ENCODE measurements at places on chromosomes 7 and 10.

DNA sequence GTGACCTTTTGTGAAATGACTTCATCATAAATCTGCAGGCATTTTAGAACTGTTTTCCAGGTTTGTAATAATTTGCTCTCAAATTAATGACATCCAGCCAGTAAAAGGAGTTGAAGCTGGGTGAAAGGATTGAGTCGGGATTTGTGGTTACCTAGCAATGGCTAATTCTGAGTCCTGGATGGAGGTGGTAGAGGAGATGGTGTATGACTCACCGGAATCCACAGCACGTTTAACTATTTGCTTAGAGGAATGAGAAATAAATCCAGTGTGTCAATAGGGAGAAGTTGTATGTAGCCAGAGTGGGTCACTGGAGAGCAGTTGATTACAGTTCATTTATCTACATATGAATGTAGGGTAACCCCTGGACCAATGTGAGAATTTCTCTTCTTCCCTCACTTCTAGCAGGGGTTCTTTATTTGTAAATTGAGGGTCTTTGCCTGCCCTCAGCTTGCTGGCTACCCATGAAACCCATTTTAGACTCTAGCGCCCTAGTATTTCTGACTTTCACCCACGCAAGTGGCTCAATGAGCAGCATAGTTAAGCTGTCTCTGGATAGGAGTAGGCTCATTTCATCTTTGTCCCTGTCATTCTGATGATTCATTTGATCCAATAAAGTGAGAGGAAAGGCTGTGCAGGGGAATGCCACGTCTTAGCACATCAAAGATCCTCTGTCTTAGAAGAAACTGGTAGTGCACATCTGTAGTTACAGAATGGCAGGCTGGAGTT is 547.8 kb downstream of the SORCS3 start:
- no peak for DNase-seq

DNA sequence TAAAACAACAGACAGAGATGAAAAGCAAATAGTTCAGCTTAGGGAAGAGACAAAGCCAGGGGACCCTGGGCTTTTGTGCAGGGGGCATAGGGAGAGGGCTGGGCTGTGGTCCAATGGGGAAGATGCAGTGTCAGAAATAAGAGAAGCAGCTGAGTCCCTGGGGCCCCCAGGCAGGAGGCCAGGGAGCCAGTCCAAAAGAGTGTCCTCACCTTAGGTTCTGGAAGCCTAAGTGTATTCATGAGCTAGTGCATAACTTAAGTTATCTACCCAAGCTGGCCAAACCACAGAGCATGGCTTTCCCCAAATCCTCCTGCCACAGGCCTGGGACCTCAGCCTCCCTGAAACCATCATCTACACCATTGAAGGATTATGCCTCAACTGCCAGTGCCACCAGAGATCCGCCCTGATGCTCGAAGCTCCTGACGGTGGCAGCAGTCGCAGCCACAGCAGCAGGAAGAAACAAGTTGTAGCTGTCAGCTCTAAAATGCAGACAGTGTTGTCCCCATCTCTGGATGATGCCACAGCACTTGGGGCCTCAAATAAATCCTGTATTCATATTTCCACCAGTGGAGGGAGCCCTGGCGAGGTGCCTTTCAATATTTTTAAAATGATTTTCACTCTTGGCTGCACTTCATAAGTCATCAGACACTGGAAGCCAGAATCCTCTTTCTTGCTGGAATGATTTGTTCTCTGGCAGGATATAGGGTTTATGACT is 574.6 kb downstream of the GRID1 start:
- DNase-seq: no peak

DNA sequence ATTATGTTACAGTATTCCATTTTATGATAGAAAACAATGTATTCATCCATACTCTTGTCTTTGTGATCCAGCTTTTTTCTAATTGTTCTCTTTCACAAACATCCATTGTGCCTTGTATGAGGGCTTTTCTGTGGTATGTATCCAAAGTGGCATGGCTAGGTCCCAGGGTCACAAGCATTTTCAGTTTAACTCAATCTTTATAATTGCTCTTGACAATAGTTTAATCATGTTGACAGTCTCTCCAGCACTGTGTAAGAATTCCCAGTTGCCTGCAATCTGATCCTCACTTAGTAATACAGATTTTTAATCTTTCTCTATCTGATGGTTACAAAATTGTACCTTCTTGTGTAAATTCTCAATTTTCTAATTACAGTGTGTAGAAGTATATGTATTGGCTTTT is 533.4 kb downstream of the NEBL start:
- no peak for DNase-seq

DNA sequence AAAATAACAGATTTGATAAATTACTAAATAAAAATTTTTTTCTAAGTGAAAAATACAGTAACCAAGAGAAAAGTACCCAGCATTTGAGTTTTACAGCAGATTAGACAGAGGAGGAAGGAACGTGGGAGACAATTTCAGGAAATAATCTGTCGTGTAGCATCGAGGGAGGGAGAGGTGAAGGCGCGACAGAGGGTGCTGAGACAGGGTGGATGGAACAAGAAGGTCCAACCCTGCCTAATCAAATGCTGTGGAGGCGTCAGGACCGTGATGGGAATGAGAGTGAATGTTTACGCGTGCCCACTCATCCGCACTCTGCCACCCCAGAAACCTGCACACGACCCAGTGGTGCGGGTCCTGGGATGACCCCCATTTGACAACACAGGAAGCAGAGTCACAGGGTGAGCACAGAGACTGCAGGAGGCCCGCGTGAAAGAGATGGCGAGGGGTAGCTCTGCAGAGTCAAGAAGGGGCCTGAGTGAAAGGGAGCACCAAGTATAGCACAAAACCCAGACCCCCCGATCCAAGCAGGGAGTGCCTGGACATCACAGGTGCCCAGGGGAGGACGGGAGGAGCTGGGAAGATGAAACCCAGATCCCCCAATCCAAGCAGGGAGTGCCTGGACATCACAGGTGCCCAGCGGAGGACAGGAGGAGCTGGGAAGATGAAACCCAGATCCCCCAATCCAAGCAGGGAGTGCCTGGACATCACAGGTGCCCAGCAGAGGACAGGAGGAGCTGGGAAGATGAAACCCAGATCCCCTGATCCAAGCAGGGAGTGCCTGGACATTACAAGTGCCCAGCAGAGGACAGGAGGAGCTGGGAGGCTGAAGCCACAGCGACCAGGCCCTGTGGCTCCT is 558.9 kb downstream of the DNAJB6 start:
- no peak for DNase-seq

DNA sequence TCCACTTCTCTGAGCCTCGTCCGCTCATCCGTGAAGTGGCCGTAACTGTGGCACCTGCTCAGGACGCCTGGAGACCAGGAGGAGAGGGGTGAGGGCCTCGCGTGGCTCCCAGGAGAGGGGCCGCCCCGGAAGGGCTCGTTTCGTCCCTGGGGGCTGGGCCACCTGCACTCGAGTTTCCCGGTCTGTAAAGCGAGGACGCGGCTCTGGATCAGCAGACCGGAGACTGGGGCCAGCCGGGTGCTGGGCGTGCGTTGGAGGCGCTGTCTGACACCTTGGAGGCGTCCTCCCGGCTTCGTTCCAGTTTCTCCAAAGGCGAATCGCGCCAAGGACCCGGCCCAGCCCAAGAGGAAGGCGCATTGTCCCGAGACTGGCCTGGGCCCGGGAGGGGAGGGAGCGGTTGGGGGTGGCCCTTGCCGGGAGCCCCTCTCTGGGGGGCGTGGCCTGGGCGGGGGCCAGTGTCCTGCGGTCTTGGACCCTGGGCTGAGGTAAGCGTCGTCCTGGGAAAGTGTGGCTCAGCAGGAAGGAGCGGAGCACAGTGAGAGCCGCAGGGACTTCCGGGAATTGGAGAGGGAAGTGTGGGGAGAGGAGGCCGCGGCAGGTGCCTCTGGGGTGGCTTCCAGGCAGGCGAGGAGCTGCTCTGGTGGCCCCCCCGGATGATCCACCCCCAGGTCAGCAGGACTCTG is 89.6 kb downstream of the FOXL3 start:
- no peak for DNase-seq

DNA sequence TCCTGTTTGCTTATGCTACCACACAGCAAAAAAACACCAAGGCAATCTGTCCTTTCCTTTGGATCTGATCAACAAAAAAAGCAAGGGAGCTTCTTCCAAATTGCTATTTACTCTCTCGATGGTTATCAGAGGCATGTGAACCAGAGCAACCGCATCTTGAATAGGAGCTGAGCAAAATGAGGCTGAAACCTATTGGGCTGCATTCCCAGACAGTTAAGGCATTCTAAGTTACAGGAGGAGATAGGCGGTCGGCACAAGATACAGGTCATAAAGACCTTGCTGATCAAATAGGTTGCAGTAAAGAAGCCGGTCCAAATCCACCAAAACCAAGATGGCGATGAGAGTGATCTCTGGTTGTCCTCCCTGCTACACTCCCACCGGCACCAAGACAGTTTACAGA is 76.8 kb upstream of the FRMD4A start:
- no peak for DNase-seq

- DNase-seq: no peak
These were observed 22.7 kb downstream of the SLC35G1 start for GRCh38 chr10:93916257-93917063.

DNA sequence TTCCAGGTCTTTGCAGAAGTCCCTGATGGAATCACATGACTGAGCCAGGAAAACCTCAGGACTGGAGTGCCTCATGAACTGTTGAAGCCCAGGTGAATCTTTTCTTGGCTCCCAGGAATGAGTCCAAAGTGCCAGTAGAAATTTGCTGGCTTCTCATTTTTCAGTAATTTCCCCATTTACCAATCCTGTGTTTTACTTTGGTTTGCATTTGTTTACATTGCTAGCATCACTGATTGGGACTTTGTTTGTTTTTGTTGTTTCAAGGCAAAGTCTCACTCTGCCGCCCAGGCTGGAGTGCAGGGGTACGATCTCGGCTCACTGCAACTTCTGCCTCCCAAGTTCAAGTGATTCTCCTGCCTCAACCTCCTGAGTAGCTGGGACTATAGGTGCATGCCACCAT is 1.6 kb upstream of the ZNF12 start:
- DNase-seq: no peak

DNA sequence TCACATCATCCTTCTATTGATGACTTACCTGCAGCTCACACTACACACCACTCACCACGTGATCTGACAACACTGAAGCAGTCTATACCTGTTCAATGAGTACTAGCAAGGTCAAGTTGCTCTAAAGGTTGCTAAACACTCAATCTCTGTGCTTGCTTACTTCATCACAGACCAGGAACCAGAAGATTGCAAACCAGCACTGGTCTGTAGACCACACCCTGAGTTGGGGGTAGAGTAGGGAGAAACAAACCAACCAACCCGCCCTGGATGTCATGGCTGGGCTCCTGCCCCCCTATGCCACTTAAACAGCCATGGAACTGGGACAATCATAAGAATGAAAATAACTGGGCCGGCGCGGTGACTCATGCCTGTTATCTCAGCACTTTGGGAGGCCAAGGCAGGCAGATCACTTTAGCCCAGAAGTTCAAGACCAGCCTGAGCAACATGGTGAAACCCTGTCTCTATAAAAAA is 19.6 kb downstream of the DLG5 start:
- no peak for DNase-seq

- no peak for DNase-seq
These were observed 300.7 kb upstream of the ADARB2 start for GRCh38 chr10:2038036-2038435.

GRCh38 chr7:138164804-138165203 is 88.5 kb downstream of the AKR1D1 start:
- no peak for DNase-seq

DNA sequence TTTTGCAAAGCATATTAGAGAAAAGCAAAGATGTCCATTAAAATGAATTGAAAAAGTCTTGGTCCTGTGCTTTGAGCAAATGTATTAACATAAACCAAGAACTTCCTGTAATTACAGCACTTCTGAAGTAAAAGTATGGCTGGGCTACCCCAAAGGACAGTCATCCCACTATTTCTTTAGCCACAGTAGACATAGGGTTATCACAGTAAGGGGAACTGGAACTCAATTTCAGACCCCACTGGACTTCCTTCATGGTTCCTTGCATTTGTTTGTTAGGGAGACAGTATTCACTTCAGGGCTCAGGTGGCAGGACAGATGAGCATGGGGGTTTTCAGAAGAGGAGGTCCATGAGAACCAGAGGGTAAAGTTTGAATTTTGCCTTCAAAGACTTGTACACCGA is 203.1 kb upstream of the PDE1C start:
- no peak for DNase-seq

- peak; percentile 35 for DNase-seq
These were observed 51.4 kb downstream of the C10orf67 start for GRCh38 chr10:23293145-23293724.

DNA sequence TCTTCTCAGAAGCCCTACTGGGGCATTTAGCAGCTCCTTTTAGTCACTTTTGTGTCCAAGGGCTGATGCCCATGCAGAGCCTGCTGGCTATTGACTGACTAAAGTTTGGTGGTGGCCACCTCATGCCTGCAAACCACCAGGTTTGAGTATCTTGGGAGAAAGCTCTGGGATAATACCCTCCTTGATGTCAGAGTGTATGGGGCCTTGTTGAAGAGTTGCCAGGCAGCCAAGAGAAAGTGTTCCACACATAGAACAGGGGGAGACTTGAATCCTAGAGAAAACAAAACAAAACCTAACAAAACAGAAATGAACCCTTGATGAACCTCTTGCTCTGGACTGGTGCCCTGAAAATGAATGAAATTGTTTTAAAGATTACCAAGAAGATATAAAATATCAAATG is 1024.6 kb downstream of the SORCS1 start:
- DNase-seq: no peak

DNA sequence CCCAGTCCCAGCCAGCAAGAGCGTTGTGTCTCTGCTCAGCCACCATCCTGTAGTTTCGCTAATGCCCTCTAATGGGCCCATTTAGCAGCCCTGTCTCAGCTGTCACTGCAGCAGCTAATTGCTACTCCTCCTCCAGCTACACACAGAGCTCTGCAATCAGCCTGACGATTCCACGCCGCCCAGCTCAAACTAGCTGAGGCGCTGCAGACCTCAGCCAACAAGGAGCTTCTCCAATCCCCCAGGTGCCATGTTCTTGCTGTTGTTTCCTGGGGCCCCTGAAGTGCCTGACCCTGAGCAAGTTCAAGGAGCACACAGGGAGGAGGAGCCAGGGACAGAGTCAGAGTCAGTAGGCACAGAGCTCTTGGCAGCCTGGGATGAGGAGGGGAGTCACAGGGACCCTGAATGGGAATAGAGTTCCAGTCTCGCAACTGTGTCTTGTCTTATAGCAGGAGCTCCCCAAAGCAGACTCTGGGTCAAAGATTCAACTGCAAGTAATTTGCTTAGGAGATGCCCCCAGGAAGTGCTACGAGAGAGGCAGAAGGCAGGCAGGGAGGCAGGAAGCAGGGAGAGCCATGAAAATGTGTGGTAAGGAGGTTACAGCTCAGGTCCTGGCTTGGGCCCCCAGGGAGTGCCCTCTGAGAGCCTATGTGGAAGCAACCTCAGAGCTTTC is 135.8 kb upstream of the UNC5B start:
- no peak for DNase-seq

DNA sequence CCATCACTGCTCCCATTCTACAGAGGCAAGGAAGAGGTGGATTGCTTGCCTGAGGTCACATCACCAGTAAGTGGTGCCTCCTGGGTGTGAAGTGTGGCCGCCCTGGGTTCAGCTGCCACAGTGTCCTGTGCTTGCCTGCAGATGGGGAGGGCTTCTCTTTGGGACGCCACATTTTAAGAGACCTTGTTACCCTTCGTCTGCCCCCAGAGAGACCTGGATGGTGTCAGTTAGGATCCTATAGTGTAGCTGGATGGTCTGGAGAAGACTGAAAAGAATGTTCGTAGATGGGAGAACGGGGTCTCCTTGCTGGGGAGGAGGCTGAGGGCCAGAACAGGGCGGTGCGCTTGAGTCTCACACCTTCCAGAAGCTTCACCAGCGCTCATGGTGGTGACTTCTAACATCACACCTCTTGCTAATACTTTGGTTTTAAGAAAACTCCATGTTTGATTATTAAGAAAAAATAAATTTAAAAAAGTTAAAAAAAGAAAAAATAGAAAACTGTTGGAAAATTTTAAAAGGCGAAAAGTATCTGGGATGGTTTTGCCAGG is 2.3 kb downstream of the DOCK1 start:
- DNase-seq: no peak
